ENCODE measurements at places on chromosomes 3 and 15.

GRCh38 chr15:66937588-66937987 is 127.8 kb upstream of the SMAD3 start:
- DNase-seq = no peak

DNA sequence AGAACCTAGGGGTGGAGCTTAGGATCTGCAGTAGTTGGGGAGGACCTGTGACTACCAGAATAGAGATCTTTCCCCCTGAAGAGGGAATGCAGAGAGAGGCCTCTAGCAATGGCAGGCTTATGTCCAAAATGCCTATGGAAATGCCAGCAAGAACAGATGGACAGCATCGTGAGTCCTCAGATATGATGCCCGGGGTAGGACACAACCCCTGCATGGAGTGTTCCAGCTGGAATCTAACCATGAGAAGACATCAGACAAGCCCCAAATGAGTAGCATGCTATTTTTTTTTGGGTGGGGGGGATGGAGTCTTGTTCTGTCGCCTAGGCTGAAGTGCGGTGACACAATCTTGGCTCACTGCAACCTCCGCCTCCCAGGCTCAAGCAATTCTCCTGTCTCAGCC is 111.5 kb downstream of the ITPR1 start:
- no peak for DNase-seq

GRCh38 chr3:40178012-40178594 is 131.4 kb upstream of the EIF1B start:
- no peak for DNase-seq

GRCh38 chr15:57993409-57994145 is 71.9 kb downstream of the ALDH1A2 start:
- DNase-seq = no peak

DNA sequence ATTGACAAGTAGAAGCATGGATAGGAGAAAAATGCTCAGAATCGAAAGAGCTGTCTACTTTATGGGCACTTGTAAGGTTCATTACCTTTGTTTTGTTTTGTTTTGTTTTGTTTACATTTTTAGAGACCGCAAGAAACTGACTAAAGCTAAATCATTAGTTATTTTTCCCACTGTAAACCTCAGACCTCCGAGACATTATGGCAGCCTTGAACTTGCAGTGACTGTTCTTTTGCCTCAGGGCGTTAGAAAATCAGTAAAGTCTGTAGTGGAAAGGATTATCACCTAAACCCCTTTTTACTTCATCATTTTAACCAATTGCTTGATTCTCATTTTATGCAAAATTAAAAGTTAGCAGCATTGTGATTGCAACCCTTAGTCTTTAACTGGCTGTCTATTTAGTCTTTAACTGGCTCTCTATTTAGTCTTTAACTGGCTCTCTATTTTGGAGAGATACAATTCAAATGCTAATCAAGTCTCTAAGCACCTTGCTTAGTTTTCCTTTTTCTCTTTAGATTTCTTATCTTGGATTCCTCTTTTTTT is 383.3 kb upstream of the ROBO2 start:
- DNase-seq = no peak

DNA sequence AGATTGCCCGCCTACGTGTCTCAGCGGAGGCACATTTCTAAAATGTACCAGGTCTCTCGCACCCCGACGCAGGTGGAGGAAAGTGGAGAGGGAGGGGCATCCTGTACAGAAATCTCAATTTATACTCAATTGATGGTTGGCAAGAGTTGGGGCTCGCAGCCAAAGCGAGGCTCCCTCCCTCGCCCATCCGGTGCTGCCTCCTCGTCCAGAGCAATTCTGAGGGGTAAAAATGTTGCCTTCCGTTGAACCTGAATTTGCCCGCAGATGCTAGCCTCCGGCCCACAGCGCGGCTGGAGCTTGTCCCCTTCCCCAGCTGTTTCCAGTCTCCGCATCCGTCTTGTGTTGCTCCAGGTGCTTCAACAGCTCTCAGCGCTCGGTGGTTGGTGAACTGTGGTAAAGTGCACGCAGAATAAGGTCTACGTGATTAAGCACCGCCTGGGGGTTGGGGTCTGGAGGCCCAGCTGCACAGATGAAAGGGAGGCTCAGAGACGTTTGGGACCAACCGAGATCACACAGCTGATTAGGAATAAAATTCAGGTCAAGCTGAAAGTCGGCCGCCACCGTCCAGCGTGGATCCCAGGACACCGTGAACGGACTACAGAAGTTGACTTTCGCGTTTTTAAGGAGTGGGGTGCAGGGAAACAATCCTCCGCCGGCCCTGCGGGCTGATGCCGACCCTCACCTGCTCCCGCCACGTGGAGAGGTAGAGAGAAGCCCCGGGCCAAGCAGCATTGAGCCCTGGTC is 846 bp upstream of the POLG start:
- DNase-seq = no peak

DNA sequence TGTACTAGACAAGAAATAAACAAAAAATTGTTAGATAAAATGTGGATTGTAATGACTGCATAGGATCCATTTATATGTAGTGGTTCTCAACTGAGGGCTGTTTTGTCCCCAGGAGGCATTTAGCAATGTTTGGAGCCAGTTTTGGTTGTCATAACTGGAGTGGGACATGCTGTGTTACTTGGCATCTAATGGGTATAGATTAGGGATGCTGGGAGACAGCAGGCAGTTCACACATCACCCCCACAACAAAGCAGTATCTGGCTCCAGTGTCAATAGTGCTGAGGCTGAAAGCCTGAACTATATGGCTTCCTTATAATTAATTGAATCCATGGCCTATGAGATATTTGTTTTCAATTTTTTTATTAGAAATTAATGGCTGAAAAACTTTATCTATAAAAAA is 72.0 kb upstream of the SAMMSON start:
- no peak for DNase-seq

DNA sequence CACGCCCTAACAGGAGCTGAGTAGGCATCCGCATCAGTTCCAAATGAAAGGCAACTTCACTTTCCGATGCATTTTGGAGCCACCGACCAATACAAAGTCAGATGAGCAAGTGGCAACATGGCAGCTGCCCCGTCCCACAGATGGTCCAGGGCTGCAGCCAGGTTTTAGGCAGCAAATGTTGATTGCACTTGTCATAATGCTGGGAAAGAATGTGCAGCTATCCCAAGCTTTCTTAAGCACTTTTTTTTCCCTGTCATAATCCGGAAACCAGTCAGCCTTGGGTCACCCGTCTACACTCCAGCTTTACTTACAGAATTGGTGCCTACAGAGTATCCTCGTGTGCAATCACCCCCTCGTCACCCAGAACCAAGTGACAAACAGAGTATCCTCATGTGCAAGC is 147.7 kb downstream of the CHSY1 start:
- DNase-seq = no peak

GRCh38 chr3:98980915-98981596 is 79.6 kb upstream of the DCBLD2 start:
- no peak for DNase-seq

- DNase-seq = no peak
These were observed 77.6 kb upstream of the LRRFIP2 start for GRCh38 chr3:37251993-37252392.

GRCh38 chr3:130755666-130756065 is 9.0 kb upstream of the PIK3R4 start:
- no peak for DNase-seq

DNA sequence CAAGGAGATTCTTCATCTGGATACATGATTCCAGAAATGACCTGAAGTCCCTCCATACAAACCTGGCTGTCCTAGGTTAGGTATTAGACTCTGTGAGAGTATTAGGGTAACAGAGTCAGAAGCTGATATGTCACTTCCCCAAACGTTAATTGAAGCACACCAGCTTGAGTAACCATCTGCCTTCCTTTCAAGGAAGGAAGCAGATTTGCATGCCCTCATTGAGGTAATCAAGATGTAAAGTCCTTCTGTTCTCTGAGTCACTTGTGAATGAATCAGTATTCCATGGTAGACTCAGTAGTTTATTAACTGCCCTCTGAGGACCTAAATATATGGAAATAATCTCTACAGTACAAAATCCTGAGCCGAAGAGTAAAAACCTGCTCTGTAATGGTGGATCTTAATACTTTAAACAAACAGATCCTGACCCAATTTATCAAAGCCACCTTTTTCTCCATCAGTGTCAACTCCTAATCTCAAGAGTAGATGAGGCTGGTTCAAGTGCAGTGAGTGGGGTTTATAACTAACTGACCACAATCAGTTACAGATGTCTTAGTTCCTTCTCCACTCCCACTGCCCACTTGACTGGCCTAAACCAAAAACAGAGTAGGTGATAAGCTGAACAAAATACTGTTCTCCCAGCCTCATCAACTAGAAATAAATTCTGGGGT is 246.2 kb upstream of the CHRM5 start:
- DNase-seq = no peak

DNA sequence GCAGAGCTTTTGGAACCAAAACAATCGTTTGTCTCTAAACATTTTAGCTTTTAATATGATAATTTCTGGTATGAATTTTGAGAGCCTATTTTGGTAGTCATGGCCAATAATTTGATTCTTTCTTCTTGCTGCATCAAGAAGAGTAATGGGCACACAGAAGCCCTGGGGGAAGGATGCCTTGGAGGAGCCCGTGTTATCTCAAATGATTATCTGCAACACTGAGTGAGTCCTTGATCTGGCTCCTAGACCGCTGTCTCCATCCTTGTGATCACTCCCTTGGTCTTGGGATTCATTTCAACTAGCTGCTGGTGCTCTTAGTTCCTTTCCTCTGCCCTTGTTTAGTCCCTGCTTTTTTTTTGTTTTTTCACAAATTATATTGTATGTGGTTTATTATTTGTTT is 77.9 kb upstream of the CCNL1 start:
- DNase-seq = no peak

- DNase-seq = no peak
These were observed 100.1 kb upstream of the NPHP3 start for GRCh38 chr3:132822266-132822665.

GRCh38 chr15:81473177-81473576 is 99.2 kb upstream of the TMC3 start:
- DNase-seq = peak; percentile 25

- DNase-seq = no peak
These were observed 90.6 kb upstream of the MYZAP start for GRCh38 chr15:57500979-57501576.

DNA sequence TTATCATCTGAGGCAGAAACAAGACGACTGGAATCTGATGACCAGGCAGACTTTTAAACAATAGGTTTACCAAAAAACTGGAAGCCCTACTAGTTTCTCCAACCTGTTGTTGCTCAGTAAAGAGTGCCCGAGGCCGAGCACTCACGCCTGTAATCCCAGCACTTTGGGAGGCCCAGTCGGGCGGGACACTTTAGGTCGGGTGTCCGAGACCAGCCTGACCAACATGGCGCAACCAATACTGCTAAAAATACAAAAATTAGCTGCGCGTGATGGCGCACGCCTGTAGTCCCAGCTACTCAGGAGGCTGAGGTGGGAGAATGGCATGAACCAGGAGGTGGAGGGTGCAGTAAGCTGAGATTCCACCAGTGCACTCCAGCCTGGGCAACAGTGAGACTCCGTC is 1.1 kb upstream of the WDR5B start:
- no peak for DNase-seq

GRCh38 chr3:191210032-191210431 is 11.0 kb downstream of the OSTN start:
- no peak for DNase-seq

GRCh38 chr3:184688251-184688881 is 23.5 kb downstream of the MAGEF1 start:
- no peak for DNase-seq

DNA sequence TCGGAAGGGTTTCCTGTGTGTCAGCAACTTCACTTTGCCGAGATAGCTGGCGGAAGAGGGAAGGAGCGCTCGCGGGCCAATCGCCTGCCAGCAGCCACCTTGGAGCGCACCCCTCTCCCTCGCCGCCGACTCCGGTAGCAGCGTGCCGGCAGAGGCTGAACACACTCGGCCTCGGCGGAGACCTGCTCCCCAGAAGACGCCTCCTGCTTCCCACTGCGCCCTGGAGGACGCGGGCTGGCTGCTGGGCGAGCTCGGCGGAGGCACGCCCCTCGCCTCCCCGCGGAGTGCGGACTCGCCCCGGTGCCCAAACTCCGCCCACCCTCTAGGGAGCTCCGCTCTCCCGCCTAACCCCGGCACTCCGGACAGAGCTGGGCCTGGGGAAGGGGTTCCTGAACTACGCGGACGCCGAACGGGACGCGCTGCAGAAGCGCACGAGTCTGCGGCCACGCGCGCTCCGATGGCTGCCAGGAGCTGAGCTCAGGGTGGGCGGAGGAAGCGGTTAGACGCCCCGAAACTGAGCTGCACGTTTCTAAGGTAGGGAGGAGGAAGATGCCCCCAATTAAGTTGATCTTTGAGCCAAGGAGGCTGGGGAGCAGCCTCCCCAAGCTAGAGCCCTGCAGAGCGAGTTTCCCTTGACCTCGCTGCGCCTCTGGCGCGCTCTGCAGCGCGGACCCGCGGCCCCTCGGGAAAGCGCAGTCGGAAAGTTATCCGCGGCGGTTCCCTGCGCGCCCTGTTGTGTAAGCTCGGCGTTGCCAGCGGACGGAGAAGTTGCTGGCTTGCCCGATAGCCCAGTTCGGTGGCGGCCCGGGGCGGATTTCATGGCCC is at the start of gene P2RY1:
TSS of gene P2RY1 (plus strand) at position 356 of the 825 bp plus-strand sequence. CDS start 652 bp downstream, outside the sequence.
- DNase-seq = peak; percentile 55

DNA sequence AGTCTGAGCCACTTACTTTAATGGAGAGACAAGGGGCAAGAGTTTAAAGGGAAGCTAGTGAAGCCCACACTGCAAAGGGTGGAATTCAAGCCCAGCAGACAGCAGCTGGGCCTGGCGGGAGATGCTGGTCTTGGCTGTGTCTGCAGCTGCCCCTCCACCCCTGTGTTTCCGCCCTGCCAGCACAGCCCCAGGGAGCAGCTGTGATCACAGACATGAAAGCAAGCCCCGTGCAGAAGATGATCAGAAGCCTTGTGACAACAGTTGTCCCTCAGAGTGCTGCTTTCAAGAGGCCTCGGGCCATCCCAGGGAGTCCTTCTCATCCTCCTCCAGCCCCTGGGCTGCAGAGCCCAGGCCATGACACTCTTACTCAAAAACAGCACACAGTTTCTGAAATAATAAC is 24.1 kb upstream of the SLC6A1 start:
- peak; percentile 50 for DNase-seq

- no peak for DNase-seq
These were observed 18.6 kb downstream of the FAM174B start for GRCh38 chr15:92636908-92637481.

DNA sequence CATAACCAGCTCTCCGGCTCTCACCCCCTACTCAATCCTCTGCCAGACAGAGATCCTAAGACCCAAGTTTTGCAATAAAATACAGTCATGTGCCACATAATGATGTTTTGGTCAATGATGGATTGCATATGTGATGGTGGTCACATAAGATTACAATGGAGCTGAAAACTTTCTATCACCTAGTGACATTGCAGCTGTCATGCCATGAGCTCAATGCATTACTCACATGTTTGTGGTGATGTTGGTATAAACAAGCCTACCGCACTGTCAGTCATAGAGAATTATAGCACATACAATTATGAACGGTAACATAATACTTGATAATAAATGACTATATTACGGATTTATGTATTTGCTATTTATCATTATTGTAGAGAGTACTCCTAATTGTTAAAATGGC is 26.9 kb upstream of the SAMMSON start:
- no peak for DNase-seq

- no peak for DNase-seq
These were observed 84.4 kb downstream of the LARS2 start for GRCh38 chr3:45472795-45473194.

- peak; percentile 83 for DNase-seq
These were observed 49.1 kb downstream of the TLNRD1 start for GRCh38 chr15:81049835-81050234.

- DNase-seq = no peak
These were observed 46.5 kb downstream of the GUCA1C start for GRCh38 chr3:108907194-108907593.

- DNase-seq = no peak
These were observed 121.8 kb downstream of the SSR3 start for GRCh38 chr3:156433138-156433537.

Measured in head of caudate nucleus (tissue), 42 donors.